ENCODE measurements at places on chromosomes 5 and 9.

DNA sequence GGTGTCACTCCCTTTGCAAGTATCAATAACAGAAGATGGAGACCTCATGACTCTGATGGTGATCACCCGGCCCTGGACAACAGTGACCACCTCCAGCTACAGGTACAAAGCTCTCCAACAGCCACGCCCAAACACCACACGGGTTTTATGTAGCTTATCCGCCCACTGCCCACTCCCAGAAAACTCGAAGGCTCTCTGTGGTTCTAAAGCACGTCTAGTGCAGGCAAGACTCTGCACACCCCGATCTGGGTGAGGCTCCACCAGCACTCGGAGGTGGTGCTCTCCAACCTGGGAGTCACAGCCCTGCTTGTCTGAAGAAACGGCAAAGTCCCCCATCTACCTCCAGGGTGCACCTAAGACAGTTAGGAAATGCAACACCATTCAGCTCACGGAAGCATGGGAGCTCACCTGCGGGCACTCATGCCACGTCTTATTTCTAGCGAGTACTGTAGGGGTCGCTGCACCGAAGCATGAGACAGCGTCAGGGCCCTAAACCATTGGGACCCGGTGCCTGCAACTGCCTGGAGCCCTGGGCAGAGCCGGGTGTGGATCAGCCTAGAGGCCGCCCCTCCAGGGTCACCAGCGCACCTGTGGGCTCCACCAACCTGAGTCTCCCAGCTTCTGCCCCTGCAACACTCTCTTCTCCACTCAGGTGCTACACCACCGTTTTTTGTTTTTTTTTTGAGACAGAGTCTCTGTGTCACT is 58.1 kb upstream of the ZNF354A start:
- DNase-seq: no peak

DNA sequence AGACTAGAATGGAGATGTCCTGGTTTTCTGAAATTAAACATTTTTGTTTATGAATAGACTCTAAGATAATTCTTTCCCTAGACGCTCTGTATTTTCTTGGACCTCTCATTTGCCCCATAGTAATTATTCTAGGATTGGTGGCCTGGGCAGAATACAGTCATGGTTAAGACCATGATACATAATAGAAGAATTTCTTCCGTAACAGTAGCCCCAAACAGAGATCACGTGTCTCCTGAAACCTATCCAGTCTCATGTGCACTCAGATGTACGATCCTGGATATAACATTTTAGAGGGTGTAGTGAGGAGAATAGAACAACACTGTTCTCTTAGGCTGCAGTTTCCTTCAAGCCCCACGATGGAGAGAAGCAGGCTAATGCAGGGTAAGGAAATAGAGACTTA is 22.3 kb downstream of the PCDHAC2 start:
- DNase-seq: no peak

DNA sequence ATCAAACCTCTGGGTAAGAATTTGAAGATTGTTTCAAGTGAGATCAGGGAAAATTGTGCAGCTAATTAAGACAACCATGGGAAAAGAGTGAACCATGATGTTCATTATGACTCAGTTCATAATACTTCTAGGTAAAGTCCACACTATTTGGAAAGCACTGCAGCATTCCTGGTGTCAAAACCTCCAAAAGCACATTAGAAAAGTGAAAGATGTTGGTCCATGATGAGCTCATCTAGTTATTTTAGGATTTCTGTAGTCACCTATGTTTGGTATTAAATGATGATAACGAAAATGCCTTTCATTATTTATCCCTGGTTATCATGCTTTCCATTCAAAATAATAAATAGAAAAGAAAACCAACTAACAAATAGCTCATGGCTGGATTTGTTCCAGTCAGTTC is 49.1 kb downstream of the PTCD2 start:
- DNase-seq: no peak

GRCh38 chr9:111622626-111623025 is 8.5 kb upstream of the DNAJC25 start:
- peak; percentile 78 for DNase-seq

DNA sequence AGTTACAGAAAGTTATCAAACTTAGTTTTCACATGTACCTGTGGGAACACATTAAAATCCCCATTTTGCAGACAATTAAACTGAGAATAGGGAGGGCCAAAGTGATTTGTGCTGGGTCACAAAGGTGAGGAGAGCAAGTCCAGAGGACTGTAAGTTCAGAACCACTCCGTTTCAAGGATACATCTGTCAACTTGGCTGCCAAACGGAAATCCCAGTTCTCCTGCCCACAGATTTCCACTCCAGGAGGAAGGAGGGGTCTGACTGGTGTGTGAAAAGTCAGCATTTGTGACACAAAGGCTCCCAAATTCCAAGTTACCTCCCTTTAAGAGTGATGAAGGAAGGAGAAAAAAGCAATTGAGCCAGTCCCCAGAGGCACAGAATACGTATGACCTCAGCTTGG is 42.3 kb downstream of the PRELID2 start:
- DNase-seq: no peak

GRCh38 chr5:119515192-119515591 is 62.9 kb downstream of the HSD17B4 start:
- peak; percentile 0 for DNase-seq

- peak; percentile 80 for DNase-seq
These were observed 297.0 kb upstream of the ACTBL2 start for GRCh38 chr5:57779383-57780223.

DNA sequence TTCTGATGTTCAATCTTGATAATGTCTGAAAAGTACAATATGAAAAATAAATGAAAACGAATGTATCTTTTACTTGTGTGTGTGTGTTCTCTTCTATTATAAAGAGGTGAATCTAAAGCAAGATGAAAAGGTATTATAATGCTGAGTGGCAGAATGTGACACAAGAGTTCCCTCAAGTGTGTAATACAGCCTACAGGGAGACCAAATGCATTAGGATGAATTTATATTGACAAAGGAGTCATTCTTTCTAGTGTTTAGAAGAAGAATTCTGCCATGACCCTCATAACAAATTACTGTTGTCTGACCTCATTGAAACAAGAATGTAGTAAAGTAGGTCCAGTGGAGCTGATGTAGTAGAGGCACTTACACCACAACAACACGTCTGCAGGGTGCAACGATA is 1119.0 kb upstream of the CDH10 start:
- DNase-seq: no peak

DNA sequence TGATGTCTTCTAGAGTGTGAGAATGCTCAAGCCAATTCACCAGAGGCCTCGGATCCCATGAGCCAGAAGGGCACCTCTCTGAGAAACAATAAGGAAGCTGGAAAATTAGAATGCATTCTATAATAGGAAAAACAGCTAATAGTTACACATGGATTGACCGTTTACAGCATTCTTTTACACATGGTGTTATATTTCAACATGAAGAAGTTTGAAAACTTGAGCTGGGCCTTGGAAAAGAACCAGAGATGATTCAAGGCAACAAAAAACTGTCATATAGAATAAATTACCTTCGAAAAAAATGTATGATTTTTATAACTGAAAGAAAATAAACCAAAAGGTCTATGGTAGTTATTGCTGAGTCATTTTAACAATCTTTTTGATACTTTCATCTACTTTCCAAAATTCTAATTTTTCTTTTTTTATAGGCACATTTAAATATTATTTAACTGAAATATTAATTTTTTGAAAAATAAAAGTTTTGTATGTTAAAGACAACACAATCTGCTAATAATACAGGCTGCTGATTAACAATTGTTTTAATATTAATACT is 6.2 kb downstream of the SH3TC2 start:
- DNase-seq: no peak

GRCh38 chr5:173326501-173326960 is 1.7 kb downstream of the STC2 start:
- peak; percentile 66 for DNase-seq

DNA sequence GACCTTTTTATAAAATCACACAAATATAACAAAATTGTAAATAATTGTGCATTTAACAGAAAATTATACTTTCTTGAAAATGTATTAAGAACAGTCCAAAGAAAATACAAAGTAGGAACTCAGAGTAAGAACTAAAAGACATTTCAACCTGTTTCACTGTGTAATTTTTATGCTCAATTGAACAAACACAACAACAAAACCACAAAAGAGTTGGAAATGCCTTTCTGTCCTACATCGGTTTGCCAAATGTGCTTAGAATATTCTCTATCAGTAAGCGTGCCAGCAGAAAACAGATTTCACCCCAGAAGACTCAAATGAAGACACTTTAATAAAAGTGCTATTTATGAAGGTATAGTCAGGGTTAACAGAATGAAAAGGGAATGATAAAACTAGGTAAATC is 592.1 kb downstream of the PRELID2 start:
- no peak for DNase-seq

DNA sequence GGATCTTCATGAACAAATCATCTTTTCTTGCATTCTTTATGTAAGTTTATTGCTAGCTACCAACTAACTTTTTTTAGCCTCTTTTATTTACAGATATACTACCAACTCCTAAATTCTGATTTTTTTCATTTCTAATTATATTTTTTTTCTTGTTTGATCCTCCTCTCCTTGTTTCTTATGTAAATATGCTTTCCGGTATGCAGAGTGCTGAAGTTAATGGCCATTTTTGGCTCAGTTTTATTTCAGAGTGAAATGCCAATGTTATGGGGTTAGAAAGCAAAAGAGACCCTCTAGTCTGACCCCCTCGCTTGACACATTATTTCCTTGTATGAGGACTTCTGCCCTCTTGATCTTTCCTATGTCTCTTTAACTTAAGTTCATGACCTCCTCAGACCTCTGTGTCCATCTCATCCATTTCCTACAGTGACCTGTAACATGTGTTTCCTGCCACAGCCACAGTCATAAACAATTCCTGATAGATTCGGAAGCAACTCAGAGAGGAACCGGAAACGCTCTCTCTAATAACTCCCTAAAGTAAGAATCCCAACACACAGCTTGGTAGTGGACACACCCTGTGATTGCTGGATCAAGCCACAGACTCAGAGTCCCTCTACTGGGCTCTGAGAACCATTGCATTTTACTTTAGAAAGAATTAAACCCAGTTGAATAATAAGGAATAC is 42.9 kb upstream of the AFAP1L1 start:
- DNase-seq: peak; percentile 87

- no peak for DNase-seq
These were observed 99.0 kb upstream of the SSBP2 start for GRCh38 chr5:81849770-81850367.

- no peak for DNase-seq
These were observed 78.4 kb downstream of the MAP1B start for GRCh38 chr5:72185496-72186329.

- no peak for DNase-seq
These were observed 450.3 kb upstream of the CLINT1 start for GRCh38 chr5:158309088-158309807.

GRCh38 chr5:1214936-1215220 is 10.3 kb upstream of the SLC6A18 start:
- no peak for DNase-seq

DNA sequence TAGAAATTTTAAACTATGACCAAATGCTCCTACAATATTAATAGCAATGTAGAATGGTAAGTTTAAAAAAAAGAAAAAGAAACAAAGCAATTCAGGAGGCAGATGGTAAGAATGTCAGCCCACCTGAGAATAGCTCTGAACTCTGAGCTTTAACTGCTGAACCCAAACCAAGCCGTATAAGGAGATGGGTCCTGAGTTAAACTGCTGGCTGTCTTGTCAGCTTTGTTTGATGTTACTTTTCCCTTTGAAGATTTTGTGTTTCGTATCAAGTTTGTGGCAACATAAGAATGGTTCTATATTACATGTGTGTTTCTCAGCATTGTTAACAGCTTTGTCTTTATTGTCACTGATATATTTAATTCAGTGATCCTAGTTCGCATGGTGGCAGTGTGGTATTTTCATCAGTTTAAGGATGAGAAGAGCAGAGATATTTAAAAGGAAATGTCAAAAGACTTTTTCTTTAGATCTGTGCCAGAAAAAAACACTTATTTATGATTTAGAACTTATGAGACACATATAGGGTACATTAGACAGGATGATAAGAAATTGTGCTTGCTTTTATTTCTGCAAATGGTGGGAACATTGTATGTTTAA is 390.1 kb downstream of the CCDC171 start:
- DNase-seq: no peak

DNA sequence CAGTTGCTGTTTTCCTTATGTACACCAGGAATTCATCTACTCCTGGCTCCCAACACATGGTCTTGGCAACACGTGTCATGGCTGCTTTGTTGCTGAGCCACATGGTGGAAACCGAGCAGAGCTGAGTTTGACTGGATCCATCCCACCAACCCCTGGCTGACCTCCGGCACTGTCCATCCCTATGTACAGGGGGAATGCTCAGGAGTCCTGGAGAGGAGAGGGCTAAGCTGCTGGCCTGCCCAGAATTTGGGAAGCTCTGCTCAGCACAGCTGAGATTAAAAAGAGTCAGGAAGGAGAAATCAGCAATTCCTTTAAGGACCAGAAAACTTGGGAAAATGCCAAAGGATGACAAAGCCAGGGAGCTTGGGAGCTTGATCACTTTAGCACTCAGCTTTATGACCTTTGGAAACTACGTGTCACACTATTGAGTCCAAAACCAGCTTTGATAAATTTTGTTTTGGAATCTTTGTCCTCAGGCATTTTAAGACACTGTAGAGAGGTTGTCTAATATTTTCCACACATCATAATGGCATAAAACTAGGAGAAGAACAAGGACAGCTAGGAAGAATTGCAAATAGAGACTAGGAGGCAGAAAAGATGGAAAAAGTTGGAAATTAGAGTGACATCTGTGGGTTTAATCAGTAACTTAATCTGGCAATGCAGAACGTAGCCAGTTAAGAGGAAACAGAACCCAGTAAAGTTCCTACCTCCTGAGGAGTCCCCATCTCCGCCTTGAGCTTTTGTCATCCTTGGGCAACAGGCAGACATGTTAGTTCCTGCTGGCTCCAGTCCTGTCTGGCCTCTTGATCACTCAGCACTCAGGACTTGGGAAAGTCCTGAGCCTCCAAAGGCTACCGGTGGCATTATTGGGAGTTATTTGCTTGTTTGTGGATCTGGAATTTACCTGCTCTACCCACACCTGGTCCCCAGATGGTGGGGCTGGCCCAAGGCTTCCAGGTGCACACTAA is 62.5 kb upstream of the PLPP1 start:
- peak; percentile 98 for DNase-seq

DNA sequence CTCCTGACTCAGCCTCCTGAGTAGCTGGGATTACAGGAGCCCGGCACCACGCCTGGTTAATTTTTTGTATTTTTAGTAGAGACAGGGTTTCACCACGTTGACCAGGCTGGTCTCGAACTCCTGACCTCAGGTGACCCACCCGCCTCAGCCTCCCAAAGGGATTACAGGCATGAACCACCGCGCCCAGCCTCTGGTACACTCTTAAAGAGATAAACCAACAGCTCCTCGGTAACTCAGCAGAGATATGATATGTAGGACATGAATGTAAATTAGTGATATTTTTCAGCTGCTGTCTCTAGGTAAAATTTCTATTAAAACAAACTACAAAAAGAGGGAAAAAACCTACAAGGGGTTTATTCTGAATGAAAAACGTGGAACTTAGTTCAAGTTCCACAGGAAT is 42.8 kb upstream of the HK3 start:
- no peak for DNase-seq
